ENCODE measurements at places on chromosomes 12 and 14. TPM values are rescaled to one million over a fixed set of nuclear protein-coding genes. Genes with fewer than 3 reads are reported as not detected.

The TSPAN19 gene
- total RNA-seq: not detected

The TMEM106C gene
- 63.9 TPM for total RNA-seq

The LRTM2 gene
- not detected for total RNA-seq

The ATL1 gene
- total RNA-seq: 12.2 TPM

The OTX2 gene
- total RNA-seq: not detected

The LALBA gene
- total RNA-seq: not detected

The INHBC gene
- not detected for total RNA-seq

The SLC7A7 gene
- 1.4 TPM for total RNA-seq

The CHPT1 gene
- total RNA-seq: 8.1 TPM
